ENCODE measurements at places on chromosomes 4 and X.

DNA sequence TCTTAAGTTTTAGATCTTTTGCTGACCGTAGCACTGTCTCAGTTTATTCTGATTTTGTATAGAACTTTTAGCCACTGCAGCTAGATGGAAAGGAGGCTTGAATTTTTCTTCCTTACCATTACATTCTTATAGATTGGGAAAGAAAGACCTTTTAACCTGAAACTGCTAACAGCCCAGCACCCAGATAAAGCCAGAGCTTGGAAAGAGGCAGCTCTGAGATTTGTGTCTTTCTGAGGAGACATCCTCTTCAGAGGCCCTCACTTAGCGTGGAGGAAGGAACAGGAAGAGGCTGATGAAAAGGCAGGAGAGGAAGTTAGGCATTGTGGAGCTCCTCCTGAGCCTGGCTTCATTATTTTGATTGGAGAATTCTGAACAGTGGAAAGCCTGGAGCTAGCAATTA lies 35.1 kb downstream of the ATG4A start:
- DNase-seq: no peak

DNA sequence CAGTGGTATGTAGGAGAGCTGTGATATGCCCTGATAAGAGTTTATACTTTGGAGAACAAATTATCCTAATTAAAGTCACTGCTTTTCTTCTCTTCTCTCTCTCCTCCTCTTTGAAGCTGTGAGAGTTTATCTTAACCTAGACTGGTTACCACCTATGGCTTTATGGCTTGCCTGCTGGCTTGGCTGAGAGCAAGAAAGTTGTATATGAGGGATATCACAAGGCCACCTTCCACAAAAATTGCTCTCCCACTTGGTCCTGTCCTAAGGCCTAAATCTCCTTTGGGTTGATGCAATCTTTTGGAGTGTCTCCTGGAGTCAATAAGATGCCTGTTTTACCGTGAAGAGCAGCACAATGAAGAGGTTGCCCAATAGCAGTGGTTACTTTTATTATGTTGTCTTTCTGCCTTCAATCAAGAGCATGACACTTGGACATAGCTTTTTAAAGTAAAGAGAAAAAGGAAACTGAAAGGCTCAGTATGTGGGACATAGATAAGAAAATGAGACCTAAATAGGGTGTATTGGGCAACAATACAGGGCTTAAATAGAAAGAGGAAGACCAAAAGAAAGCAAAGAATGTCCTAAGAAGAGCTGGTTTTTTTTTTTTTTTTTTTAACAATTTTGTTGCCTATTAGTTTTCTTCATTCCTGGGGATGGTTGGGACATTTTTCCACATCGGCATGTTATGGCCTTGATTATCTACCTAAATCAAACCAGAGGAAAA lies 9.2 kb downstream of the GUCY1A1 start:
- no peak for DNase-seq

DNA sequence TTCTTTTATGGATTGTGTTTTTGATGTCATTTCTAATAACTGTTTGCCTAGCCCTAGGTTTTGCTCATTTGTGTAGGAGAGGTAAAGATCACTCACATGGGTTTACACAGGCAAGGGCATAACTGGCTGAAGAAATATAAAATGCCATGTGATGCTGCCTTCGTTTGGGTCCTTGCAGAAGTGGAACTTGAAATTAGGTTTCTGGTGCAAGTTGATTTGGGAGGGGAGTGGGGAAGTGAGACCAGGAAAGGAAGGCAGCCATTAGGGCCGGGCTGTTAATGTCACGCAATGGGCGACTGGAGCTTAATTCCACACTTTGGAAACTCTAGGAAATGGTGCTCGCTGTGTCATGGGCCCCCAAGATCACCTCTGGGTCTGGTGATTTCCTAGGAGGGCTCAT lies 14.5 kb downstream of the CLCN4 start:
- no peak for DNase-seq

GRCh38 chr4:54942721-54943120 lies 182.7 kb downstream of the KDR start:
- no peak for DNase-seq

DNA sequence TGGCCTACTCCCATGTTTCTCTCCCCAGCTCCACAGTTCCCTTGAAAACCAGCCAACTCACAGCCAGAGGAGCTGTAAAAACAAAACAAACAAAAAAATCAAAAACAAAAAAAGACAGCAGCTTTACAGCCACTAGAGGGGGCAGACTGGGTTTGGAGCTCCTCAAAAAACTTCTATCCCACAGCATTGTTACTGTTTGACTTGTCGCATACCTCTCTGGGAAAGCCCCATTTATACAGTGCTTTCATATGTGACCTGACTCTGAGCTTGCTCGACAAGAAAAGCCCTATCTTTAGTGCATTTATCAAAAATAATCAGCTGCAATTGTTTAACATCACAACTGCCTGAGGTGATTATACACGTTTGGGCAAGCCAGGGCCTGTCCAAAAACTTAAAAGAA lies 21.6 kb downstream of the TSPAN6 start:
- peak; percentile 24 for DNase-seq

- DNase-seq: no peak
Measured at GRCh38 chr4:139521754-139522401, 34.1 kb downstream of the SETD7 start.

DNA sequence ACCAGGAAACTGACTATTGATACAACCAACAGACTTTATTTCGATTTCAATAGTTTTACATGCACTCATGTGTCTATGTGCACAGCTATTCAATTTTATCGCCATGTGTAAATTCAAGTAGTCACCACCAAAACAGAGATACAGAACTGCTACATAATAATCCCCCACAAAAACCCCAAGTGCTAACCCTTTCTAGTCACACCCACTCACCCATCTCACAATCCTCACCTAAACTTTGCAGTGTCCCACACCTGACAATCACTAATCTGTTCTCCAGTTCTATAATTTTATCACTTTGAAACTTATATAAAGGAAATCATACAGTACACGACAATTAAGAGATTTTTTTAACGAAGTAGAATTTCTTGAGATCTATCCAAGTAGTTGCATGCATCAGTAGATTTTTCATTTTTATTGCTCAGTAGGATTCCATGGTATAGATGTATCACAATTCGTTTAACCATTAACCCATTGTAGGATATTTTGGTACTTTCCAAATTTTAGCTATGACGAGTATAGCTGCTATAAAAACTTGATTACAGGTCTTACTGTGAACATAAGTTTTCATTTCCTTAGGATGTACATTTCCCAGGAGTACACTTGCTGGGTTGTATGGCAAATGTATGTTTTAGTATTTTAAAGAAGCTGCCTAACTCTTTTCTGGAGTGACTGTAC lies 85.9 kb downstream of the CASK start:
- no peak for DNase-seq

- no peak for DNase-seq
Measured at GRCh38 chr4:123954220-123954619, 557.6 kb downstream of the SPRY1 start.

DNA sequence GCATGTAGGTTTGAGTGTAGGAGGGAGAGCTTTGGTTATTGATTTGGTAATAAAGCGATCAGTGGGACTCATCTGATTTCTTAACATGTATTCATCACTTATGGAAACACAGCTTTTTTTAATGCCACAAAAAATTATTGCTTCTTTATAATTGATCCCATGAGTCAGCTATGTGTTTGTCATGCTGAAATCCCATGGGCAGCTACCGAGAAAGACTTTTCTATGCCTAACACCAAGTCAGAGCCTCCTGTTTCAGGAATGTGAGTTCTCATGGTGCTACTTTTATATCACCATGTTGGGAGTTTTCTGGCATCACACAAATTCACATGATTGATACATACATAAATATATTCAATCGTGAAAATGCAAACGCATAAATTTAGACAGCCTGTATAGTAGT lies 165.7 kb downstream of the RAPGEF2 start:
- no peak for DNase-seq

DNA sequence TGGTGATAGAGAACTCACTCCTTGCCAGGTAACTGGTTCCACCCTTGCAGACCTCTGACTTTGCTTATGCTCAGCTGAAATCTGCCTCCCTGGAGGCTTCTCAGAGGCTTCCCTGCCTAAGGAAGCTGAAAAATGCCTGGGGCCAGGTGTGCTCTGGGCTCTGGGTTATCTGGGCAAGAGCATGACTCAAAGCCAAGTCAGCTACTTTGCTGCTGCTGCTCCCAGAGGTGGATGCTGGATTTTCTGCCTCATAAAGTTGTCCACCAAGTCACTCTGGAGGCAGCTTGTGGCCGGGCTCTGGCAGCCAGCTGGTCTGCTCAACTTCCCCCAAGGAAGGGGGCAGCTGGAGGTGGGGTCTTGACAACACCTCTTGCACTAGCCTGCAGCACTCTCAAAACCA lies 132.7 kb downstream of the PJA1 start:
- DNase-seq: no peak

- no peak for DNase-seq
Measured at GRCh38 chr4:126762663-126763247, 870.0 kb upstream of the INTU start.

DNA sequence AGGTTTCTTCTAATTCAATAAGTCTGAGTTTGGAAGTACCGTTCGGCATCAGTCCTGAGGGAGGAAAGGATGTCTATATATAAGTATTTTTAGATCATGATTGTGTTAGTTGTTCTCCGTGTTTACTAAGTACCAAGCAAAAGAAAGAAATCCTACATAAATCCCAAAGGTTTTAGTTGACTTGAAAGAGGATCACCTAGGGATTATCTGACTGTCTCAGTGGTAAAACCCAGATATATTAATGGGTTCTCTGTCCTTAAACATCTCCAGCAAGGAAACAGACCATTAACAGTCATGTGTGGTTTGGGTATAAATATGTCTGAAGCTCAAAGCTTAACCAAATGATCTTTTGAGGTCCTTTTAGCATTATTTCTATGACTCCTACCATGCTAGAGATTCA lies 207.1 kb upstream of the RASGEF1B start:
- no peak for DNase-seq

DNA sequence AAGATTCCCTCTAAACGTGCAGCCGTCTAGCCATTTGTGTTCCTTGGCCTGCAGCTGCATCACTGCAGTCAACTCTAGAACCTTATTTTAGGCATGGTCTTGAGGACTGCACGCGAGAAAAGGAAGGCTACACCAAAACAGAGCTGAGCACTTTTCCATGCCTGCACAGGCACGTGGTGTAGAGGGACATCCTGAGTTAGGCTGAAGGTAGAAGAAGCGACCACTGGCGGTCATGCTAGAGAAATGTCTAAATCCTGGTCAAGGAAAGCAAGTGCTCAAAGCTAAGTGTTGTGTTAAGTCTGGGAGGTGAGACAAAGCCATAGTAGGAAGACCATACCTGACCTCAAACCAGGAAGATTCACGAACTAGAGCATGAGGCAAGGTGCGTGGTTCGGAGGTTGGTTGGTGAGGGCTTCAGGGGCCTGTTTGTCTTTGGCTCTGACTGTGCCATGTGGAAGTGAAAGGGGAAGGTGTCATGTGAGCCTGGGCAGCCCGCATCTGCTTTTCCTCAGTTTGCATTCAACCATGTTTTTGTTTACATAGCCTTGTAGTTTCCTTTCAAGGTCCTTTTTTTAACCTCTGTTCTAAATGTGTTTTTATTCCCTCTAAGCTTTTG lies 203.8 kb downstream of the AASDH start:
- DNase-seq: no peak

- no peak for DNase-seq
Measured at GRCh38 chr4:97548186-97548585, 595.1 kb downstream of the STPG2 start.

DNA sequence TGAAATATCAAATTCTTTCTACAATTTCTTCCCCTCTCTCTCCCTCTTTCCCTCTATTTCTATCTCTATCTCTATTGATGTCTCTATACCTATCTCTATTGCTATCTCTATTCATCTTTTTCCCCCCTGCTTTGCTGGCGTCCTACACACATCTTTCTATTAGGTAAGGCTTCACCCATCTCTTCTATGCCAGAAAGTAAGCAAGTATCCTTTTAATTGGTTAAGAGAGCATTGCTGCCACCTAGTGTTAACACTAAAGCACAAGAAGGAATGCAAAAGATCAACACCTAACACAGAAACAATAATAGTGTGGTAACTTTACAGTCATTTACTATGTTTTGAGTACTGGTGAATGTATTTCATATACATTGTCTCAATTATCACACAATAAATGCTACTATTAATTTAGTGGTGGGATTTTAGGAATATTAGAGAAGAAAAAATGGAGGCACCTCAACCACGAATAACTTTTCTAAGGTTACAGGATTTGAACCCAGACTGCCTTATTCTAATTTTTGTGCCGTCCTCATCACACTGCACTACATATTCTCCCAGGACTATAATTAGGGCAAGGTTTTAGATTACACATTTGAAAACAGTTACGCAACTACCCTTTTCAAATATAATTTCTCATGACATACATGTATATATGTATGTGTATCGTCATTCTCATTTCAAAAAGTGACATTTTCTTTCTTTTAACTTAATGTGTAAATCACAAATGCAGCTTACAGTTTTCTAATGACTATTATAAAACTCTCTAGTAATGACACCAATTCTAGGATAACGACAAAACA lies 3.7 kb upstream of the C4orf36 start:
- DNase-seq: peak; percentile 37

GRCh38 chr4:148261848-148262247 lies 180.4 kb downstream of the NR3C2 start:
- no peak for DNase-seq

GRCh38 chr4:74018116-74018515 lies 19.6 kb upstream of the CXCL5 start:
- no peak for DNase-seq

GRCh38 chr4:109989618-109990017 lies 76.9 kb downstream of the EGF start:
- no peak for DNase-seq

DNA sequence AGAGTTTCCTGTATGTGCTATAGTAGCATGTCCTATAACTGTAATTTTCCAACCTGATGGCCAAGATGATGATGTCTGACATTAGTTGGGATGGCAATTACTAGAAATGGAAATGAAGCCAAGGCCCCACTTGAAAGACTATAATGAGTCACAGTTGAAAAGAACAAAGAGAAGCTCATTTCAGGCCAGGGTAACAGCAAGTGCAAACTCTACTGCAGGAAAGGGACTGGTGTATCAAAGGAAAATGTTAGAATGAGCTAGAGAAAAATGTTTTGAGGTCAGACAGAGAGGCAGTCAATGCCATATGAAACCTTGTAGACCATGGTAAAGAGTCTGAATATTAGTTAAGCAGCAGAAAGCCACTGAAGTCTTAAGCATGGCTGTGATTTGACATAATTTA lies 146.2 kb upstream of the SH3RF1 start:
- no peak for DNase-seq

- no peak for DNase-seq
Measured at GRCh38 chr4:78845472-78845871, 69.3 kb downstream of the BMP2K start.

- DNase-seq: no peak
Measured at GRCh38 chr4:26459756-26460530, 30.3 kb downstream of the CCKAR start.

DNA sequence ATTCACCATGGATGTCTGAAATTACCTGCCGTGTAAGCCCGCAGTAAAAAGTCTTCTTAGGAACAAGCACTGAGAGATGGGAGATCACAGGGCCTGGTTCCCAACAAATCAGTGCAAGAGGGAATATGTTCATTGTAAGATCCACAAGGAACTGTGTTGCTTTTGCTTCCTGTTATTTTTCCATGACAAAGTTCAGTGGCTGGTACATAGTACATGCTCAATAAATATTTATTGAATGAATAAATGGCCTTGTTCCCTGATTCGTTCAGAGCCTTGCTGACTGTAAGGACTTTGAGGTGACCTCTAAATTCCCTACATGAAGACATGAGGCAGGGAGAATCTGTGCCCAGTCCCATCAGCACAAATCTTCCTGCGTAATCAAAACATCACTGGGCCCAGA lies 7.4 kb downstream of the TMEM31 start:
- no peak for DNase-seq

Measured in NCI-H2227 treated with DMSO at 0.1 percent for 48 hours (cell line).